ENCODE measurements at places on chromosomes 3 and 15.

DNA sequence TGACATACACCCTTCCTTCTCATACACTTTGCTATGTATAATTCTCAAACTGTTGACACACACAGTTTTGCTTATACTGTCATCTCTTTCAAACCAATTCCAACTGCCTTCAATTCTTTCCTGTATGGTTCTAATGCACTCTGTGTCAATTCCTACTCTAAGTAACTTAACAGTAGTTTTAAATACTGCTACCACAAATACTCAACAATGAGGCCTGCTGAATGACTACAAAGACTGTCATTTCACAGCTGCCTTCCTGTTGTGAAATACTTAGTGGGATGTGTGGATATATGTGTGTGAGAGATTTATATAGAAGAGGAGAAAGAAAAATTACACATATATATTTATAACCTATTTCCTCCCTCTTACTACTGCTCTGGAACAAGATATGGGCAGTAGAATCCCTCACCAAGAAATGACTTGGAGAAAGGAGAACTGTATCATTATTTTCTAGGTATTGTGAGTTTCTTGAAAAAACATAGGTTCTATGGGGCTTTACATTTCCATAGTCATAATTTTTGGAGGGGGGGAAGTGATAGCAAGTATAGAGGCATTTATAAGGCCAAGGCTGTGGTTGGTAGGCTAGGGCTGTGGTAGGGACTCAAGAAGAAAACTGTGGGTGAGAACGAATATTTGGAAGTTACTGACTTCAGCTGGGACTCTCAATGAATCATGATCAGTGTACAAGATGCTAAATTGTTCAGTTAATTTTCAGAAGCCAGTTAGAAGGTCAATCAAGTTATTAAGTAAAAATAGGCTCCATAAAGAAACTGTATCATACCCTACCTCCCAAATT, 88.7 kb downstream of the ANKRD28 start:
- DNase-seq = no peak

- DNase-seq = no peak
Measured at GRCh38 chr15:41503669-41504010, 10.0 kb downstream of the ITPKA start.

DNA sequence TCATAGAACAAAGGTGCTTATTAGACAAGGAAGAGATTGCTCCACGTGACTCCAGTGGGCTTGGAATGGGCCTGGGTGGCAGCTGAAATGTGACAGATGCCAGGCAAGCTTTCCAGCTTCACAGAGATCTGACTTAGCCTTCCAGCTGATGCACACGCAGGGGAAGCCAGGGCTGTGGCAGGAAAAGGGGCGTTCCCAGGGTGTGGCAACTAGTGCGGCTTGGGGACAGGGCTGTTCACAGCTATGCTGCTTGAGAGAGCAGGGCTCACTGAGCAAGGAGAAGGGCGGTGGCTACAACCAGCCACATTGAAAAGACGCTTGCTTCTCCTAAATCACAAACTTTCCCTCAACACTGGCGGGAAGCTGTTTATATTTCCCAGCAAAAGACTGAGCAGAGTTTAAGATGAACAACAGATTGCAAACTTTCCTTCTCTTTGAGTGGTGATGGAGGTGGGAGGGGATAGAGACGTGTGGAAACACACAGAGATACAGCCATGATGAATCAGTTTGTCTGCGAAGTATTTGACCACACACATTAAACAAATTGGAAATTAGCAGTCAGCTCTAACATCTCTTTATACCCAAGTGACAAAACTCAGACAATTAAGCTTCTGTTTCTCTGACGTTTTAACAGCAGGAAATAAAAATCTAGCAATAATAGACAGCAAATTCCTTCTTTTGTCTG, 127.5 kb downstream of the BDH1 start:
- DNase-seq = no peak

DNA sequence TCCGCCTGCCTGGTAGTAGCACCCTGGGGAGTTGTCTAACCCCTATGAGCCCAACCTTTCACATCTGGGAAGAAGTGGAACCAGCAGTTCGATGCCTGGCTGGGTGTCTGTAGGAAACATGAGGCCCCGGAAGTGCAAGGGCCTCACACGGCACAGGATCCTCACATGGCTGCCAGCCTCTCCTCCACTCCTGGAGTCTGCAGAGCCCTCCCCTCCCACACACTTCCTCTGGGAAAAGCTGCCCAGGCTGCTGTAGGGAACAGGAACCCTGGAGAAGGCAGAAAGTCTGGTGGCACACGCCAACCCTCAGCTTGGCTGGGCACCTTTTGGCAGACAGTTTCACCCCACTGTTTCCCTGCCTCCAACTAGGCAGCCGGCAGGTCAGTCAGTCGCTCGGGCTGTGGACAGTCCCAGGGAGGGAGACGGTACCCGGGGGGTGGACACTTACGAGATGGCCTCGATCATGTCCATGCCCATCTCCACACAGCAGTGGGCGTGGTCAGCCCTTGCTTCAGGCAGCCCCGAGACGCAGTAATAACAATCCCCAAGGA, 118.4 kb downstream of the ADCY5 start:
- DNase-seq = no peak

- no peak for DNase-seq
Measured at GRCh38 chr15:76084256-76084655, 24.5 kb downstream of the TMEM266 start.

GRCh38 chr15:96330450-96331143, at the start of gene NR2F2:
Gene NR2F2 (plus strand): TSS chr15:96330700. CDS start chr15:96332106, 1,406 bp downstream.
- DNase-seq = peak; percentile 93

DNA sequence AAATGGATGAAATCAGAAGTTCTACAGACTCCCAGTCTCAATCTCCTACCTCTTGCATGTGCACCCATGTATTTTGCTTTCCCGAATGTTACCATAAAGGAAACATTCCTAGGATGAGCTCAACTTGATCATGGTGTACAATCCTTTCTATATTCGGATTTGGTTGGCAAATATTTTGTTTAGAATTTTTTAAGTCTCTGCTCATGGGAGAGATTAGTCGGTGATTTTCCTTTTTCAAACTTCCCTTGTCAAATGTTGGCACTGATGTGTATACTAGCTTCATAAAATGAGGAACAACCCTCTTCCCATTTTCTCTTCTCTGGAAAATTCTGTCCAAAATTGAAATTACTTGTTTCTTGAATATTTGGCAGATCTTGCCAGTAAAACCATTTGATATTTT, 317.6 kb upstream of the RASGRP1 start:
- no peak for DNase-seq

Measured in endothelial cell (in vitro differentiated cells).